ENCODE measurements at places on chromosomes 6 and 20.

DNA sequence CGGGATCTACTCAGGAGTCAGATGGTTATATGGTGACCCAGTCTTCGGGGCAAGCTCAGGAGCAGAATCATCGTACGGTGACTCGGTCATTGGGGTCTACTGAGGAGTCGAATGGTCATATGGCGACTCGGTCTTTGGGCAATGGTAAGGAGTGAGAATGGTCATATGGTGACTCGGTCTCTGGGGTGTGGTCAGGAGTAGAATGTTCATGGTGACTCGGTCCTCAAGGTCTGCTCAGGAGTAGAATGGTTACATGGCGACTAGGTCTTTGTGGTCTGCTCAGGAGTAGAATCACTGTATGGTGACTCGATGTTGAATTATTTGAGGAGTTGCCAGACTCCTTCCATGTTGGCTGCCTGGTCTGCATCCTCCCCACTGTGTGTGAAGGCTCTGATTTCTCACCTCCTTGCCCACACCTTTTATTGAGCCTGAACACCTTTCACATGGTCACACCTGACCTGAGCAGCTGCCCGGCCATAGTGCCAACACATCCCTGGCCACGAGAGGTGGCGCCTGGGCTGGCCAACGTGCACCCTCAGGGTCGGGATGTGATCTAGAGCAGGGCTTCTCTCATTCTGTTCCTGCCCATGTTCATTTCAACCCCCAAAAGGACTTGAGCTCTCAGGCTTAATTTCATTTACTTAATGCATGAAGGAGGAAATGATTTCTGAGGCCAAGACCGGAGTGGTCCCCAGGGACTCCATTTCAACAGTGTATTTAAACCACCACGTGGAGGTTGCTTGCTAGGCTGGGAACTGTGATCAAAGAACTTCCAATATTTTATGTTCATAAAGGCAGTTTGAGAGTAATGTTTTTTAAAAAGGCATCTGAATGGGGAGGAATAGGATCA, 119.5 kb downstream of the PHACTR3 start:
- DNase-seq = no peak

DNA sequence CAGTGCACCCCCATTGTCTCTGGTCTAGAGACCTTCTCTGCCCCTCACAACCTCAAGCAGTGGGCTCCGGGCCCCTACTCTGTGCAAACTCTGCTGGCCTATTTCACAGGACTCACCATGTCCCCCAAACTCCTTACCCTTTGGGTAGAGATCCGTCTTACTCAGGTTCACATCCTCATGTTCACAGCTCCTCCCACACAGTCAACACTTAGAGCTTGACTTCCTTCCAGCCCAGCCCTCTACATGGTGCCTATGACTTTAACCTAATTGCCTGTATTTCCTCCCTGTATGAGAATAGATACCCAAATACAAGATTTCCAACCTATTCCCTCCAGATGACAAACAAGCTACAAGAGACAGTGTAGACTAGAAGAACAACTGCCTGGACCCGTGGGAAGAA, 528.6 kb upstream of the JARID2 start:
- DNase-seq = peak; percentile 42

- DNase-seq = no peak
Observed at GRCh38 chr6:112927641-112928320, 580.7 kb downstream of the RFPL4B start.

DNA sequence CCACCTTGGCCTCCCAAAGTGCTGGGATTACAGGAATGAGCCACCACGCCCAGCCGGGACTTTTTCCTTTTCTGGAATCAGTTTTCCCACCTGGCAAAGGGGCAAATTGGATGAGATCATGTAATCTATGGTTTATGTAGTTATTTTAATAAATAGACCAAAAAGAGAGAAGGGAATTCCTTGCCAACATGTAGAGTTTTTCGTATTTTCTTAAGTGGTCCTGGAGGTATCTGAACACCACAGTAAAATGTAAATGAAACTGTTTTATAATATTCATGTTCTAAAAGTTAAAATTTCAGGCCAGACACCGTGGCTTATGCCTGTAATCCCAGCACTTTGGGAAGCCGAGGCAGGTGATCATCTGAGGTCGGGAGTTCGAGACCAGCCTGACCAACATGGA, 185.1 kb upstream of the ZNF217 start:
- no peak for DNase-seq

DNA sequence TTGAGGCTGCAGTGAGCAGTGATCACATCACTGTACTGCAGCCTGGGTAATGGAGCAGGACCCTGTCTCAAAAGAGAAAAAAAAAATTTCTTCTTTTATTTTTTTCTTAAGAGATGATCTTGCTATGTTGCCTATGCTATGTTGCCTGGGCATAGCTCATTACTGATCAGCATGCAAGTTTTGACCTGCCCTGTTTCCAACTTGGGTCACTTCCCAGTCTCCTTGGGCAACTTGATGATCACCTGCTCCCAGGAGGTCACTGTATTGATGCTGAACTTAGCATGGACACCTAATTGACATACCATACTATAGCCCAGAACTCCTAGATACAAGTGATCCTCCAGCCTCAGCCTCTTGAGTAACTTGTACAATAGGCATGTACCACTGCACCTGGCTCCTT, 30.7 kb upstream of the NANP start:
- no peak for DNase-seq

DNA sequence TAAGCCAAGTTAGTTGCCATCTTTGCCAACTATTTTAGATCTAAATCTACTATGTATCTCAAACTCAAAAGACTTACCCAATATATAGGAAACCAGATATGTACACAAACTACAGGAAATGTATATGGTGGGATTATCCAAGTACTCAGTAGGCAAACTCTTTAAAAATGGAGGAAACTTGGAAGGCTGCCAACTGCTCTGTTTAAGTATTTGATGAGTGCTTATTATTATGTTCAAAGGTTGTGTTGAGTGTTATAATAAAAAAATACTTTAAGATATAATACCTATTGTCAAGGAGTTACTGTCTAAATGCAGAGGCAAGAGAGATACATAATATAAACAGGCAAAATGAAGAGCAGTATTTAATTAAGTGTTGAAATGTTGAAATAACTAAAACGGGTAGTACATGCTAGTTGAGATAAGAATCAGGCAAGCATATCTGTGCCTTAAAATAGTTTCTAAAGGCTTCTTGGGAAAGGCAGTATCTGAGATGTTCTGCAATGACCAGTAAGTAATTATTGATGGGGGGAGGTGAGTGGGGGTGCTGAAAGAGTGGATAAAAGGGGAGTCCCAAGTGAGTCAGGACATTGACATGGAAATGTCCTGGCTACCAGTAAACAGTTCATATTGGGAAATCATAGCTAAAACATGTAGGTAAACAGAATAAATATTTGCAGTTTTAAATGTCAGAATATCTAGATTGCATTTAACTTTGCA, 6.5 kb upstream of the DST start:
- no peak for DNase-seq

DNA sequence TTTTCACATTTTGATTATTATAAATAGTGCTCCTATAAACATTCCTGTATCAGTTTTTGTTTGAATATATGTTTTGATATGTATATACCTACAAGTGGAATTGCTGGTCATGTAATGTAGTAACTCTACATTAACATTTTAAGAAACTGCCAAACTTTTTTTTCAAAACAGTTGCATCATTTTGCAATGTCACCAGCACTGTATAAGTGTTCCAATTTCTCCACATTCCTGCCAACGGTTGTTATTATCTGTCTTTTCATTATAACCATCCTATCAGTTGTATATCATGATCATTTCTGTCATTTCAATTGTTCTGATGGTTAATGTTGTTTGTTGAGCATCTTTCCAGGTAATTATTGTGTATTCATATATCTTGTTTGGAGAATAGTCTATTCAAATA, 44.8 kb upstream of the SAMD5 start:
- no peak for DNase-seq

- no peak for DNase-seq
Observed at GRCh38 chr6:167435209-167435728, 110.4 kb downstream of the TTLL2 start.

DNA sequence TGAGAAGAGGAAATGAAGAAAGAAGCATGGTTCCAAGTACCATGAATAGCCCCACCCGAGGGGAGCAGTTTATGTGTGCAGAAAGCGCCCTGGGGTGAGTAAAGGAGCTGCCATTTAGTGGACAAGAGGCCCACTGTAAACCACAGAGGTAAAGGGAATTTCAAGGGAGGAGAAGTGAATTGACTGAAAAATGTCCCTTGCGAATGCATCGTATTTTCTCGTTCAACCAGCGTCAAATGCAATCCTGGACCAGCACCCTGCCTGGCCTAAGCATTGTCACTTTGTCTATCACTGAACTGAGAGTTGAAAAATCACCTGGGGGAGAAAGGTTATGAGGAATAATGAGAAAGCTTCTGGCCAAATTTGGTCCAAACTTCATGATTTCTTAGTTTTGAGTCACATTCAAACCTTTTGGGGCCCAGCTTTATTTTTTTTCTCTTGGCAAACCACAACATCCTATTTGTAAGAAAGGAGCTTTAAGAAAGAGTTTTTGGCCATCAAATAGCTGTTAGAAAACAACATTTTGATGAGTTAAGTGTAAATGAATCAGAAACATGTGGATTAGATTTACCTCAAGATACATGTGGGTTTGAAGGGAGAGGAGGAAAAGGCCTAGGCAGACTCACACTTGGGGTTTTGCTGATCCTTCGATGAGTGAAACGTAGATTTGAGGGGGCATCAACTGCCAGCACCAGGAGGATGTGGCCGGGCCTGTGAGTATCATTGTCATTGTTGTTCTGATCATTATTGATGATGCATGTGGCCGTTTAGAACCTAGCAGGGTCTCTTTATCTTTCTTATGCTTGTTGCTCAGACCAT, 214.0 kb downstream of the CLIC5 start:
- DNase-seq = no peak

- no peak for DNase-seq
Observed at GRCh38 chr6:40569162-40569910, 17.8 kb downstream of the LRFN2 start.

- no peak for DNase-seq
Observed at GRCh38 chr20:19715986-19716385, 42.1 kb upstream of the RIN2 start.

DNA sequence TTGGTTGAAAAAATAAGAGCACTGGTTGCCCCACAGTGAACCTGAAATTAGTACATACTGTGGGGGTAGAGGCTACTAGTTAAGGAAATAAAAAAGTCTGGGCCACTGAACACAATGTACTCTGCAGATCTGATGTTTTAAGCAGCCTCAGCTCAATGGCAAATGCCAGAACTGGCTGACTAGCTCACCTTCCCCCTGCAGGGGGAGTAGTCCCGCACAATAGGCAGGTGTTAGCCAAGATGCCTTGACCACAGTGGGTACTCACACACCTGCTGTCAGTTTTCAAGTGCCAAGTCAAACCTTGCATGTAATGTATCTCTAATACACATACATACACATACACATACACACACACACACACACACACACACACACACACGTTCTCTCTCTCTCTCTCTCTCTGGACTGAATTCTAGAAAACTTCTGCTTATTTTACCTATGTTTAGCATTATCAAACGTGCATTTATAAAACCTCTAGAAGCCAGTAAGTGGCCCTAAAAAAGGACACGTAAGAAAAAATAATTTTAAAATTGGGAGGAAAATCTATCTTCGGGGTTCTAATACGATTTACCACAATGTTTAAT, 36.1 kb downstream of the GMDS start:
- DNase-seq = peak; percentile 29

GRCh38 chr6:154578004-154578559, 67.6 kb upstream of the CNKSR3 start:
- no peak for DNase-seq

DNA sequence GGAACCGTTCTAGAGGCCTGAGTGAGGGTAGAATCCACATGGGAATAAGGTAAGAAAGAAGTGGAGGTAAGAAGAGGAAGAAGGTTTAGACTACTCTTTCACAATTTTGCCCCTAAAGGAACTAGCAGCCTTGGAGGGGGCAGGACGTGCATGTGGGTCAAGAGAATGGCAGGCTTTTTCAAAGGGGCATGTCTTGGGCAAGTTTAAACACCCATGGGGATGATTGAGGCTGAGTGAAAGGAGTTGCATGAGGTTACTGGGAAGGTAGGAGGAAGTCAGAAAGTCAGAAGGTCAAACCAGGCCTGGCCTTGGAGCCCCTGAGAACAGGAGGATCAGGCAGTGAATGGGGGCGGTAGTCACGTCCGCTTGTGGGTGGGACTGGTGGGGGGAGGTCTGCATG, 10.2 kb downstream of the ADA start:
- no peak for DNase-seq

DNA sequence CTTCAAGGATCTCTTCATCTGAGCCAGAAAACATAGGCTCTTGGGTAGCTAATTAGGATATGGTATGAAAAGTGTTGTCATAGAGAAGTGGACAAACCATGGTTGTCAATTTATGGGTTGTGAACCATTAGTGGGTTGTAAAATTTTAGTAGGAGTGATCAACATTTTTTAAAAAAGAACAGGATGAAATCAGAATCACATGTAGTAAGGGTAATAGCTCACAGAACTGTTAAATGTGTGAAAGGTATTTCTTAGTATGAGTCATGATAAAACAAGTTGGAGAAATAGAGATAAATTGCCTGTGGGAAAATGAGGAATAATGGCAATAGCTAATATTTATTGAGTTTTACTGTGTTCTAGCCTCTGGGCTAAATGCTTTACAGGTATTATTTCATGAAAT, 113.4 kb downstream of the MAP3K4 start:
- no peak for DNase-seq

DNA sequence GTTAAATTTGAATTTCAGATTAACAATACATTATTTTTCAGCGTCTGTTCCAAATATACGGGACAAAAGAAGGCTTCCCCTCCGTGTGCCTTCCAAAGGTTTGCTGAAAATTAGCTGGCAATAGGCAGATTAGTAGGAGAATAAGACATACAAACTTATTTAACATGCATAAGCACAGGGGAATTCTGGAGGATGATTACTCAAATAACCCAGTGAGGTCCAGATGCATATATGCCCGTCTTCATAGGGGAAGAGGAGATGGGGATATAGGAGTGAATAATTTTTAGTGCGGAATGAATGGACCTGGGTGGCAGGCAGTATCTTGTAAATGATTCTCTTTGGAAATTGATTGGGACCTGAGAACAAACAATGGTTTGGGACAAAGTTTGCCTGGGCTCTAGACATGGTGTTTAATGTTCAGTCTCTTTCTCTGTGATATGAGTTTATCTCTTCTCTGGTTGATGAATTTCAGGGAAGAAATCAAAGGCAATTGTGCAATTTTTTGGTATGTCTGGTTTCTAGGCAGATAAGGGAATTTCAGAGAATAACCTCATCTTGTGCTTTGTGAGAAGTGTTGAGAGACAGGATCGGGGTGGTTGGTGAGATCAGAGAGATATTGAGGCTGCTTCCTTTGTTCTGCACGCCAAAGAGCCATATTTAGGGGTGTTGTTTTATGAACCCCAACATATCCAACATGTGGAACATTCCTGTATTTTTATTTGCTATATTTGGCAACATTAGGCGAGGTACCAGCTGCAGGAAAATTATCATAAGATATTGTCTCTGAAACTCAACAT, 63.7 kb downstream of the MKKS start:
- DNase-seq = no peak

- no peak for DNase-seq
Observed at GRCh38 chr6:105135907-105136430, 43.8 kb downstream of the POPDC3 start.

- no peak for DNase-seq
Observed at GRCh38 chr6:20705741-20706140, 171.5 kb downstream of the CDKAL1 start.
